ENCODE measurements at places on chromosomes 2 and 18.

DNA sequence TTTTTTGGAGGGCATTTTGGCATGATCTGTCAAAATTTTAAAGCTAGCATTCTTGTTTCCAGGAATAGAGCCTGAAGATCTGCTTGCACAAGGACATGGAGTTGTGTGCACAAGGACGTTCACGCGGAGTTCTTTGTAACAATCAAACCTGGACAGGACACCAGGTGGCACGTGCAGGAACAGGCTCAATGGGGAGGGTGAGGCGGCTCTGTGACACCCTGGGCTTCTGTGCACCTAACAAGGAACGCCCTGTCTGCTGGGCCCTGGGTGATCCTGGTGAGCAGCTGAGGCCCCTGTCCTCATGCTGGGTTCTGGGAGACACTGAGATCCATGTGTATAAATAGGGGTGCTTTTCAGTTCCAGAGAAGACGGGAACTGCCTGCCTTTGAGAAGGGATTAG, 93.1 kb upstream of the PXDN start:
- no peak for DNase-seq

GRCh38 chr2:108707300-108707699, 12.0 kb upstream of the RANBP2 start:
- no peak for DNase-seq

- no peak for DNase-seq
Measured at GRCh38 chr2:31033032-31033431, 105.2 kb downstream of the GALNT14 start.

GRCh38 chr18:13545514-13545913, 180.8 kb downstream of the FAM210A start:
- no peak for DNase-seq

GRCh38 chr2:197167608-197168314, 142.8 kb downstream of the ANKRD44 start:
- DNase-seq: no peak

- DNase-seq: no peak
Measured at GRCh38 chr2:133266041-133266925, 302.0 kb downstream of the NCKAP5 start.

GRCh38 chr18:67331857-67332256, 184.7 kb downstream of the DSEL start:
- DNase-seq: no peak

- peak; percentile 20 for DNase-seq
Measured at GRCh38 chr2:109102588-109103233, 26.3 kb upstream of the SH3RF3 start.

DNA sequence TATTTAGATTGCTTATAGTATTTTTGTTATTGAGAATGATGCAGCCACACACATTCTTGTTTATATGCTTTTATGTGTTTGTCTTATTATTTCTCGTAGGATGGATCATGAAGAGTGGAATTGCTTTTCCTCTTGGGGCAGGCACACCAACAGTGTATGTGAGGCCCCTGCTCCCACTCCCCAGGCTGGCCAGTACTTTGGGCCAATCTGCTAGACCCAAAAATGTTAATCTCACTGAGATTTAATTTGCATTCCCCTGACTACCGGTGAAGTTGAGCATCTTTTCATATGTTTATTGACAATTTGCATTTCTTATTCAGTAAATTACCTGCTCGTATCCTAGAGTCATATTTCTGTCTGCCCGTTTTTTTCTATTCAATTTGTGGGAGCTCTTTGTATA, 4.7 kb upstream of the MYCN start:
- DNase-seq: no peak

GRCh38 chr2:9244985-9245544, 38.5 kb downstream of the ASAP2 start:
- no peak for DNase-seq

- DNase-seq: no peak
Measured at GRCh38 chr2:67260343-67261277, 136.5 kb upstream of the ETAA1 start.

- no peak for DNase-seq
Measured at GRCh38 chr18:56068701-56069100, 480.7 kb upstream of the TCF4 start.

DNA sequence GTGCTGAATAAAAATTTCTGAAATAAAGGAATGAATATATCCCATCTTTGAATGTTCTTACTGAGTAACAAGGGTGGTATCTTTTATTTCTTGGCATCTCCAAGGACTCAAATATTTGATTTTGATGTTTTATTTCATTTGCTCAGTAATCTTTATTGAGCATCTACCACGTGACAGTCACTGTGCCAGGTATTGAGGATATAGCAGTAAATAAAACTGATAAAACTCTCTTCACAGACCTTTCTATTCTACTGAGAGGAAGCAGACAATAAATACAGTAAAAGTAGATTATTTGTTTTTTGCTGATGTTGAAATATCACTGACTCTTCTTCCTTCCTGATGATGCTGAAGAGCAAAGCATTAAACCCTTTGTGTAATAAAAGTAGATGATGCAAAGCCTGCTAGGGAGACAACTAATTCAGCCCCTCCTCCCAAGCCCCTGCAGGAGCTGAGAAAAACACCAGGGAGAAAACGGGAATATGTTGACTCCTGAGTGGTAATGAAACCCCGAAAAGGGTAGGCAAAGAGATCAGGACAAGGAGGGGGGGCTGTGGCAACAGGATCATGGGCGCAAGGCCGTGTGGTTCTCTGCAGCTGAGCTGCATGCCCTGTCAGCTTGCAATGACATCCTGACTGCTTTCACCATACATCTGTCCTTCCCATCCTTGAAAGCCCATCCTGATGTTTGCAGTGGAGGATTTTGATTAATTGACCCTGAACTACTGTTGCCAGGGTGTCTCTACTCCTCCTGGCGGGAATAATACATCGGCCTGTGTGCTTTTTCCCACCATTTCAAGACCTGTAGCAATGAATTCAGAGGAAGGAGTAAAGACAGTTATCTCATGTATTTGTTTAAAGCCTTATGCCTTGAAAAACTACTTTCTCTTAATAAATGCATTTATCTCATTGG, 117.4 kb downstream of the EML6 start:
- DNase-seq: no peak

DNA sequence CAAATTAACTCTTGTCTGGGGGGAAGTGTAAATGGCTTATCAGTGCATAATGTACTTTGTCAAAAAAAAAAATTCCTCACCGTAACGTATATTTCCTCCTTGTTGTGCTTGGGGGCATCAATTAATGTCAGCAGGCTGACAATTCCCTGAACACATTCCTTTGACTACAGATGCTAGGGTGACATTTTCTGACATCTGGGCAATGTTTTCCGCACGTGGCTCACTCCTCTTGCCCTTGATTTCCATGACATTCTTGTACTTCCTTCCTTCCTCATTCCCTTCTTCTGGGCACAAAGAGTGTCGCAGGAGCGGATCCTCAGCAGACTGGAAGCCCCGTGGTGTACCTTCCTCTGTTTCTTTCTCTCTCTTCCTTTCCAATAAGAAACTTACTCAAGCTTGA, 173.7 kb downstream of the SP3 start:
- DNase-seq: no peak

- peak; percentile 70 for DNase-seq
Measured at GRCh38 chr2:199462956-199463692, 5.4 kb upstream of the SATB2 start.

GRCh38 chr2:72851333-72851732, 25.5 kb upstream of the EXOC6B start:
- DNase-seq: no peak

- DNase-seq: no peak
Measured at GRCh38 chr18:75441896-75442295, 14.4 kb upstream of the SMIM21 start.

DNA sequence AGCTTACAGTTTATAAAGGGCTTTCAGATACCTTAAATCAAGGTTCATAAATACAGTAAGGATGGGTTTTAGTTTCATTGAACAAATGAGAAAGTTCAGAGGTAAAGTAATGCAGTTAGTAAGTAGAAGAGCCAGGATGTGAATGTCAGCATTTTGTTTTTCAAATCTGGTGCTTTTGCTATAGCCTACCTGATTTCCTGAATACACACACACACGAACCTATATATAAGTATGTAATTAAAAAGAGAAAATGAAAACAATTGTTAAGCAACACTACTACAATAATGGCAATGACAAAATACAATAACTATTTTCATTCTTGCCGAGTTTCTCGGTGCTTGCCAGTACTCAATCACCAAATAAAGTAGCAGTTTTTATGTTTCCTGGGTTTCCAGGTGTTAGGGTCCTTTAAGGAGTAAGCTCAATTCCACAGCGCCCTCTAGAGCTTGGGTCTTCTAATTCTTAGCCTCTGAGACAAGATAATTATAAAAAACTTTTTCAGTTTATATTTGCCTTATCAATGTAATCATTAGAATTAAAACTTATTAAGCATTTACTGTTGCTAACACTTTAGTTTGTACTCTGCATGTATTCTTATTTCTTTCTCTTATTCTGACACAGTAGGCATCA, 512.9 kb upstream of the ACVR2A start:
- peak; percentile 14 for DNase-seq

GRCh38 chr18:74148543-74149070, 284 bp downstream of the TIMM21 start:
- no peak for DNase-seq

DNA sequence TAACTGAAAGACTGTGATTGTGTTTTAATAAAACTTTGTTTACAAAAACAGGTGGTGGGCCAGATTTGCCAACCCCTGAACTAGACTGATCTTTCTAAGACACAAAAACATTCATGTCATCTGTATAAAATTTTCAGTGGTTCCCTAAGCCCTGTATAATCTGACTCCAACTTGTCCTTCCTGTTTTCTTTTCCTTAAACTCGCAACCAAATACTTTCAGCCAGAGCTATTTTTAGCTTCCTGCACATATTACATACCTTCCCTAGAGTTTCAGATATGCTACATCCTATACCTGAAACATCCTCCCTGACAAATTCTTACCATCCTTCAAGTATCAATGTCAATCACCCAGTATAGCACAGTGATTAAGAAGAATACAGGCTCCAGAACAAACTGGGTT, 4.8 kb downstream of the GCFC2 start:
- DNase-seq: peak; percentile 10

DNA sequence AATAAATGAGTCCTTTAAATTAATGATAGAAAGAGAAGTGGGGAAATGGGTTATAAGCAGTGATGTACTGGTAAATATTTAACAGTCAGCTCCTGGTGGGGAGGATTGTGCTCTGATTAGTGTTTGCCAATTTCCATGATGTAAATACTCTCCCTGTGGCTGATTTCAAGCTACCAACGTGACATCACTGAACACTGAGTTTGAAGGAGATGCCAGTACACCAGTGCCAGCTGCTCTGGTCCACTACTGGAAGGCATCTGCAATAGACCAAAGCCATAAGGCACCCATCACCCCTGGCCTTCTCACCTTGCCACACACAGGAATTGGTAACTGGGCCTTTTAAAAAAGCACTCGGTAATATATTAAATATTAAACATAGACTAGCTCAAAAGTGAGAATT, 77.7 kb downstream of the TGOLN2 start:
- DNase-seq: no peak

DNA sequence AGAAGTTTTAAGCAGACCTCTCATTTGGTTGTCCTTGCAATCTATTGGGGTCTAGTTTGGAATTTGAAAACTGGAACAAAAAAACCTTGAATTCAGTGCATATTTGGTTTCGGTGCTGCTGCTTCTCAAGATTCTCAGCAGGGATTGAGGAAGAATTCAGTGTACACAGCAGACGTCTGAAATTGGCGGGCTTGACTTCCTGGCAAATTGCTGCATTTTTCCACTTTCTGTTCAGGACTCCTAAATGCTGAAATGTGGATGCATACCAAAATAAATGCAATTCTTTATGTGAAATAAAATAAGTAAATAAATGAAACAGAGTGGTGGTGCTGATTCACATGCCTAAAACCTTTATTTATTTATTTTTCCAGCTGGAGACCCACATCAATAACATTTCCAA, 332.4 kb upstream of the KYNU start:
- DNase-seq: no peak

- no peak for DNase-seq
Measured at GRCh38 chr18:69730664-69731063, 217.0 kb downstream of the CD226 start.

DNA sequence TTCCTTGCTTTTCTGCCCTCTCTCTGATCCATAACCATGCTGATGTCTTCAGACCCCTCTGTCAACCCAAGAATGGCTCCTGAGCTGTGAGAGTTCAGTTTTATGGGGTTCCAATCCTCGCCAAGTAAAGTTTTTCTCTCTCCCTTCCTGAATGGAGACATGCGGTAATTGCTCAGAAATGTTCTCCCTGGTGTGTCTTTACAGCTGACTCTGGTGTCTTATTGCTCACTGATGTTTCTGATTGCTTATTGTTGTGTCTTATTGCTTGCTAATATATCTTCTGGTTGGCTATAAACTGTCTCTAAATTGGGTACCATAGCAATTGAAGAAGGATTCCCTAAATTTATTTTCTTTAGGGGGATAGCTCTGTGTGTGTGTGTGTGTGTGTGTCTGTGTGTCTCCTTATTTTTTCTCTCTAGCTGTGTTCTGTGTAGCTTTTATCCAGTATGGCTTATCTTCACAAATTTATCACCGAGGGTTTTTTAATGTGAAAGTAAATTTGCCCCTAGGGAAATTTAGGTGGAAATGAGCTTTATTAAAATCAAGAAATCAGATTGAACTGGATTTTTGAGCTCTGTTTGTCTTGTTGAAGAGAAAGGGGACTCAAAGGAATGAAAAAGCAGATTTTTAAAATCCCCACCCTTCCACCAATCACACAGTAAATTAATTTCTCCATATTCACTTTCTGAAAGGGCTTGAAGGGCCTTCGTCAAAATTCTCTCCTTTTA, 19.5 kb downstream of the MGAT5 start:
- DNase-seq: no peak

- DNase-seq: no peak
Measured at GRCh38 chr18:23745366-23745765, 56.1 kb downstream of the LAMA3 start.

DNA sequence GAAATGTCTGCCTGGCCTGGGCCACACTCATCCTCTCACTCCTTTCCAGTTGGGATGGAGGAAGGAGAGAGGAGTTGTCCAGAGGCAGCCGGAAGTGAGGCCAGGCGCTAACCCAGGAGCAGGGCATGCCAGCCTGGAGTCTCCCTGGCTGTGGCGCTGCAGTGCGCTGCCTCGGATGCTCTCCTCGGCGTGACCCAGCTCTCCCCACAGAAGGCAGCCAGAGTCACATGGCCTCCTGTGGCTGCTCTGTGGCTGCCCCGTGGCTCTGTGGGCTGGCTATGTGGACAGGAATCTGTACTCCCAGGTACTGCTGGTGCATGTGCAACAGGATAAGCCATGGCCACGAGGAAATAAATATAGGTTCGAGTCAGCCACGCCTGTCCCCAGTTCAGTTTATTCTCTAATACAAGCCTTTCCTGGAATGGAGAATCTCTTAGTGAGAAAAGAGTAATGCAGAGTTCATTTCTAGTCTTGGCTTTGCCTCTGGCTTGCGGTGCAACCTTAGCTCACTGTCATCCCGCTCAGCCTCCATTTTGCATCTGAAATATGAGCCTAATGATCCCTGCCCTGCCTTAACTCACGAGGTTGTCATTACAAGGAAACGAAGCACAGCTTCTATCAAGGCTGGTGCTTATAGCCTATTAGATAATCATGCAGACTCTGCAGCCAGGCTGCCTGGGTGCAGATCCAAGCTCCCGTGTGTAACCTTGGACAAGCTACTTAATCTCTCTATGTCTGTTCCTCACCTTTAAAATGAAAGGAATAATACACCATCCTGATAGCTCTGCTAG, 106.3 kb downstream of the ANTXR1 start:
- no peak for DNase-seq
